ENCODE measurements at places on chromosomes 2 and 18.
A peak's percentile ranks its signal among the peaks of the same experiment; 100 is the strongest.

DNA sequence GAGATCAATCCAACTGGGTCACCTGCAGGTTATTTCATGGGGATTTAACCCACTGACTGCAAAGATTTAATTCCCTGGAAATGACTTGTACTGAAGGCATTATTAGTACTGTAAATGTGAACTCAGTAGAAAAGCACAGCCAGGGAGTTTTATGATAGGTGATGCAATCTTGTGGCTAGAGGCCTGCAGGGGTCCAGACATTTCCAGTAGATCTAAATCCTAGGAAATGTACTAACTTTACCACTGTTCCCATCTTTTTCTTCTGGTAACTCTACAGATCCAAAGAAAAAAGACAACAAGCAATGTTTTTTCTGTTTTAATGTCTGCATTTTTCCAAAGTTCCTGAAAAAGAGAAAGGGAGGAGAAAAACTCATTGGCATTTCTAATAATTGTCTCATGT, 500.1 kb downstream of the ARHGAP15 start:
- DNase-seq, result peak; percentile 87

DNA sequence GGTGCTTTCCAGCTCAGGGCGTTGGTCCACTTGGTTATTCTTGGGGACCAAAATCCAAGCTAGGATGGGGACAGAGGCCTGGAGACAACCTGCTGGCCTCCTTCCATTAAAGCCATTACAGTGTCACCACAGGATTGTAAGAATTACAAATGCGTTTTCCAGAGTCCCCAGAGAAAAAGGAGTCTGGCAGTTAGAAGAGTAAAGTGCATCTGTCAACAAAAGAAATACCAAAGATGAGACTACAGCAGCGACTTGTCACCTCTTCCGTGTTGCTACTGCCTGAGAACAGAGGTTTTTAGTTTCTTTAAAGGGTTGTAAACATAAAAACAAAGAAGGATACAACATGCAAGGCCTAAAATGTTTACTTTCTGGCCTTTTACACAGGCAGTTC, 235.7 kb downstream of the AGAP1 start:
- DNase-seq, result no peak

- no peak for DNase-seq
Observed at GRCh38 chr2:127080938-127081755, 25.8 kb downstream of the BIN1 start.

GRCh38 chr2:164498836-164499235, 122.4 kb downstream of the GRB14 start:
- no peak for DNase-seq

- no peak for DNase-seq
Observed at GRCh38 chr18:43393174-43393573, 115.9 kb upstream of the SYT4 start.

- DNase-seq, result no peak
Observed at GRCh38 chr2:195535911-195536522, 121.0 kb upstream of the SLC39A10 start.

DNA sequence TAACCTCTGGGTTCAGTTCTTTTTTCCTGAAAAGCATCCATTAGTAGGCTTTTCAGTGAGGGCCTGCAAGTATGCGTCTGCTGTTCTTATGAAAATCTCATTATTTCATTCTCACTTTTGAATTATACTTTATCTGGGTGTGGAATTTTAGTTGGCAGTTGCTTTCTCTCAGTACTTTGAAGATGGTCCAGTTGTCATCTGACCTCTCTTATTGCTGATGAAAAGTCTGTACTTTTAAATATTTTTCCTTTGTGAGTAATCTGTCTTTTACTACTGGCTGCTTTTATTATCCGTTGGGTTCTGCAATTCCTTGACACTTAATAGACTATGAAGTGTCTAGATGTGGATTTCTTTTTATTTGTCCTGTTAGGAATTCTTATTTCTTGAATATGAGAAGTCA, 307.8 kb downstream of the CYP26B1 start:
- DNase-seq, result no peak

DNA sequence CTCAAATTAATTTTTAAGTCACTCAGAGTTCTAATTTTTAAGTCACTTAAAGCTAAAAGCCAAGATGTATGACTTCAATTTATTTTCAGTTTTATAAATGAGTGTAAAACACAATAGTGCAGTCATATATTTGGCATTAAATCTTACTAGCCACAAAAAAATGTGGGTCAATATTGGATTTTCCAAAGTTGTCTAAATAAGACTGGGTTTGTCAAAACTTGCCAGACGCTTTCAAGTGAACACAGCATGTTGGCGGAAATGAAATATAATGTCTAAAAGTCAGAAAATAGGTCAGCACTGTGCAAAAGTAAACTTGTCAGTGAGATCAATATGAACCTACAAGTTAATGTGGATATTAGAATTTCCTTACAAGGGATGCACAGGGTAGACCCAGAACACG, 128.9 kb downstream of the FIGN start:
- DNase-seq, result no peak

DNA sequence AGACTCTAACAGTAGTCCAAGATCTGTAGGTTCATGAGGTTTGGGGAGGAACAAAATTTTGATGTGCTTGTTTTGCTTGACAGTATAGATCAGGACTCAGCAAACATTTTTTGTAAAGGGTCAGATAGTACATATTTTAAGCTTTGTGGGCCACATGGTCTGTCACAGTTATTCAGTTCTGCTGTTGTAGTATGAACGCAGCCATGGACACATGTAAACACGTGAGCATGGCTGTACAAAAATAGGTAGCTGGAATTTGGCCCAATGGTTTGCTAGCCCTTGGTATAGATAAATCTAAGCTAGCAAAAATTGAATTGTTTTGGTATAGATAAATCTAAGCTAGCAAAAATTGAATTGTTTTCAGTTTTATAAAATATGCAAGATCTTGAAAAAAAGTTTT, 120.5 kb downstream of the HIBCH start:
- DNase-seq, result no peak

Data from EH (cell line).